ENCODE measurements at places on chromosomes 12 and 14. TPM values are rescaled to one million over a fixed set of nuclear protein-coding genes. Genes with fewer than 3 reads are reported as not detected.

DNA sequence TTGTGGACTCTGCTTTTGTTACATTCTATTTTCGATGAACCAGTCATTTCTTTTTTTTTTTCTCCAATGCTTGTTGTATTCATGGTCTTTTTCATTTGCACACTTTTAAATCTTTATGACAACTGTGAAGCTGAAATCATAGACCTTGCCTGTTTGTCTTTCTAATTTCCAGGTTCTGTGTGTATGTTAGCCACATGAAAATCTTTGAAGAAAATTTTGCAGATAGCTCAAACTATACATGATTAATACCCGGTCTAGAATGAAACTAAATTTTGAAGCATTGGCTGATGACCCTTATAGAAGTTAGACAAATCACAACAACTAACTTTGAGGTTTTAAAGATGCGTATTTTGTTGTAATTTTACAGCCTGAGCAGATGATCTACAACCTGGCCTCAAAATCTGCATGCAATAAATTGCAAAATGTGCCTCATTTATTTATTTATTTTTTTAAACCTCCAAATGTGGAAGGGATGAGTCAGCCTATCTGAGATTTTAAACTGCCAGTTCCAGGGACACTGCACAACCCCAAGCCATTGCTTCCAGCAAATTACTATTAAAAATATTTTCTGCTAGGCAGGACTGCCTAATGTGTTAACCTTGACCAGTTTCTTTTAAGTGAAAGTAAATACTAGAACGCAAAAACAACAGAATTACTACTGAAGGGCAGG lies 96.3 kb upstream of the NAV3 start:
- peak; percentile 53 for DNase-seq

- DNase-seq, result peak; percentile 27
Measured at GRCh38 chr12:122356192-122356635, 66.3 kb downstream of the CLIP1 start.

DNA sequence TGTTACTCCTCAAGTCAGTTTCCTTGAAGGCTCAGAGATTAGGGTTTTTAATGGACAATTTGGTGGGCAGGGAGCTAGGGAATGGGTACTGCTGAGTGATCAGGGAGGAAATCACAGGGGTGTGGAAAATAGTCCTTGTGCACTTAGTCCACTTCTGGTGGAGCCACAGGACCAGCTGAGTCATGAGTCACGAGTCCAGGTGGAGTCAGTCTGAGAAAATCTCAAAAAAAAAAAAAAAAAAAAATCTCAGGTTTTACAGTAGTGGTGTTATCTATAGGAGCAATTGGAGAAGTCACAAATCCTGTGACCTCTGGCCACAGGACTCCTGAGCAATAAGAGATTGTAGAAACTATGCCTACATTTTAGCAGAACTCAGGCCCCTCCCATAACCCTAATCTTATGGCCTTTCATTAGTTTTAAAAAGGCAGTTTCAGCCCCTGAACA lies 28.2 kb upstream of the AMN1 start:
- DNase-seq, result peak; percentile 74

GRCh38 chr14:37596790-37597472 lies 1.5 kb downstream of the TTC6 start:
- no peak for DNase-seq

GRCh38 chr12:108303703-108304102 lies 35.4 kb downstream of the CMKLR1 start:
- DNase-seq, result no peak

Gene STON2
- 4.6 TPM for polyA plus RNA-seq

Gene C14orf180
- not detected for polyA plus RNA-seq

Gene HHIPL1
- polyA plus RNA-seq, result 1.6 TPM

Gene CMTM5
- not detected for polyA plus RNA-seq
